GM12865 (cell line): ENCODE measurements at places on chromosomes 13 and 19.

DNA sequence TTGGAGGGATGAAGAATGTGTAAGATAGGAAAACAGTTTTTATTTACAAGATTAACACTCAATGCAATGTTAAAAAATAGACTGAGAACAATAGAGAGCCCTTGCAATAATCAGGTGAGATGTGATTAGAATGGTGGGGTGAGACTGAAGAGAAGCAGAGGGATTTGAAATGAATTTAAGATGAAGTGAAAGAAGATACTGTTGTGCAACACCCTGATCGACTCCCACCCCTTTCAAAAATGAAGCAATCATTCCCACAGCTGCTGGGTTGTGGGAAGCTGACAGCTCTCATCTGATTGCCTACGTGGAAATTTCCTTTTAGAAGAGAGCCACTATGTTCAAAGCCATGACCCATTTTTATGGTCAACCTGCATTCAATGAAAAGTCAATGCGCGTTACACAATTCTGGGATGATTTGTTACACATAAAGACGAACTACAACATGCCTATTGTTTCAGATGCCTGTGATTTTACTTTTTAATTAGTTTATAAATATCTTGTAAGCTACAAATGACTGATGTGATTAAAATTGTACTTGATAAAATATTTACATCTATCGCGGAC is 1374.8 kb downstream of the PCDH9 start:
- DNase-seq: no peak

DNA sequence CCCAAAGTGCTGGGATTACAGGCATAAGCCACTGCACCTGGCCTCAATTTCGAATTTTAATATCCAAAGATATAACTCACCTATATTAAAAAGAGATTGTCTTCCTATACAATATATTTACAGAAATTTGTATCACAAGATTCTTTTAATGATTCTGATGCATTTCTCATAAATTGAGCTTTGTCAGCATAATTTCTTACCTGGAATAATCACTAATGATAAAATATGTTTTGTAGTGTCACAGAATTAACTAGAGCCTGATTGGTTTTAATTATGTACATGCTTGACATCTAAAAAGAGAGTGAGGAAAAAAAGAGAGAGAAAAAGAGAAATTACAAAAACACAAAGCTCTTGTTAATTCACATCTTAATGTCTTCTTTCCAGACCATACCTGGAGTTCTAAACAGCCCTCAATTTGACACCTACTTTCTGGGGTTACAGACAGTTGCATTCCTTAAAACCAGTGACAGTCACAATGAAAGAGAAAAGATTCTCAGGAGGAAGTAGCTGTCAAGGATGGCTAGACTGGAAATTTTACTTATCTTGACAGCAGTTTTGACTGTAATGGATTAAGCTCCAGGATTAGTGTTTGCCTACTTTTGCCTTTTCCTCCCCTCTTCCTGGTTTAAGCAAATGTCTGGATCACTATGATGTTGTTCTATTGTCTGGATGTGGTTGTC is 214.4 kb downstream of the SPRY2 start:
- peak; percentile 3 for DNase-seq

DNA sequence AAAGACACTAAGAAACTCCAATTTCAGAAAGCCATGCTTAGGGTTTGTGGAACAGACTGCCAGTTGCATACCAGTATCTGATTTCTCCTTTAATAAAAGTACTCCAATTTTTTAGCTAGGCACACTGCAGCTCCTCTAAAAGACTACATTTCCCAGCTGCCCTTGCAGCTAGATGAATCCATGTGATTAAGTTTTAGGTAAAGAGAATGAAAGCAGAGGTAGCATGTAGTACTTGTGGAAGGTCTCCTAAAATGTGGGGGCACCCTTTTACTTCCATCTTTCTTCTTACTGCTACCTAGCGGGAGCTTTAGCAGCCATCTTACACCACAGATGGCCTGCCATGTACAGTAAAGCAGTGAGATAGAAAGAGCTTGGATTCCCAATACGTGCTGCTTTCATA is 33.0 kb upstream of the TSC22D1 start:
- DNase-seq: no peak

DNA sequence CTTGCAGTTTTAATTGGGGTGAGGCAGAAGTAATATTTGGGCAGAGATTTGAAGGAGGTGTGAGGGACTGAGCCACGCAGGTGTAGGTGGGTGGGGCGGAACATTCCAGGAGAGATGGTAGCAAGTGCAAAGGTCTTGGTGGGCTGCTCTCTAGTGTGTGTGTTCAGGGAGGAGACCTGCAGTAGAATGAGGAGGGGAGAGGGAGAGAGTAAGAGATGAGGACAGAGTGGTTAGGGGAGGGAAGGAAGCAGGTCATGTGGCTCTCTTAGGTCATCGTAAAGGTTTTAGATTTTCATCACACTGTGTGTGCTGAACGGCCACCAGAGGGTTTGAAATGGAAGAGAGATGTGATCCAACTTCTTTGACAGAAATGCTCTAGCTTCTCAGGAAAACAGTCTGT is 33.5 kb downstream of the WASF3 start:
- no peak for DNase-seq

DNA sequence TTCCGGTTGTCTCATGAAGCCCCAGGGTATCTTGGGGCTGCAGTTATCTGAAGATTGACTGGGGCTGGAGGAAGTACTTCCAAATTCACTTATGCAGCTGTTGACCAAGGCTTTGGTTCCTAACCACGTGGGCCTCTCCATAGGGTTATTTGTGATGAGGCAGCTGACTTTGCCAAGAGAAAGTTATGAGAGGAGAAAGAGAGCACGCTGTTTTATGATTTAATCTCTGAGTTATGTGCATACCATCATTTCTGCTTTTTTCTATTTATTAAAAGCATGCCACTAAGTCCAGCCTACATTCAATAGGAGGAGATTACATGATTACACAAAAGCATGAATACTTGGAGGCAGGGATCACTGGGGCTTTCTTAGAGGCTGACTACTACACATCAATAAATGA is 215.5 kb downstream of the NHLRC3 start:
- DNase-seq: no peak

- DNase-seq: no peak
These were observed 307 bp downstream of the JOSD2 start for GRCh38 chr19:50510700-50511068.

DNA sequence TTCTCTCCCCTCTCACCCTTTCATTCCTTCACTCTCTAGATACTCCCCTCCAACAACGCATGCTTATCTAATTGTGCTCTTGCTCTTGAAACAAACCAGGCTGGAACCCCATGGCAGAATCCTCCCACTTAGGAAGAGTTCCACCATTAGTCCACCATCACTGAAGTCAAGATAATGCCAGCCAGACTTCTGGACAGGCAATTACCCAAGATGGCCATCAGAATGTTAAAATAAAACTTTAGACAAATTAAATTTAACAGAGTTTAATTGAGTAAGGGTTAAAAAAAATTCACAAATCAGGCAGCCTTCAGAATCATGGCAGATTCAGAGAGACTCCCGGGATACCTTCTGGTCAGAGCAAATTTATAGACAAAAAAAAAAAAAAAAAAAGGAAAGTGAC is 221.5 kb downstream of the LHFPL6 start:
- DNase-seq: no peak

DNA sequence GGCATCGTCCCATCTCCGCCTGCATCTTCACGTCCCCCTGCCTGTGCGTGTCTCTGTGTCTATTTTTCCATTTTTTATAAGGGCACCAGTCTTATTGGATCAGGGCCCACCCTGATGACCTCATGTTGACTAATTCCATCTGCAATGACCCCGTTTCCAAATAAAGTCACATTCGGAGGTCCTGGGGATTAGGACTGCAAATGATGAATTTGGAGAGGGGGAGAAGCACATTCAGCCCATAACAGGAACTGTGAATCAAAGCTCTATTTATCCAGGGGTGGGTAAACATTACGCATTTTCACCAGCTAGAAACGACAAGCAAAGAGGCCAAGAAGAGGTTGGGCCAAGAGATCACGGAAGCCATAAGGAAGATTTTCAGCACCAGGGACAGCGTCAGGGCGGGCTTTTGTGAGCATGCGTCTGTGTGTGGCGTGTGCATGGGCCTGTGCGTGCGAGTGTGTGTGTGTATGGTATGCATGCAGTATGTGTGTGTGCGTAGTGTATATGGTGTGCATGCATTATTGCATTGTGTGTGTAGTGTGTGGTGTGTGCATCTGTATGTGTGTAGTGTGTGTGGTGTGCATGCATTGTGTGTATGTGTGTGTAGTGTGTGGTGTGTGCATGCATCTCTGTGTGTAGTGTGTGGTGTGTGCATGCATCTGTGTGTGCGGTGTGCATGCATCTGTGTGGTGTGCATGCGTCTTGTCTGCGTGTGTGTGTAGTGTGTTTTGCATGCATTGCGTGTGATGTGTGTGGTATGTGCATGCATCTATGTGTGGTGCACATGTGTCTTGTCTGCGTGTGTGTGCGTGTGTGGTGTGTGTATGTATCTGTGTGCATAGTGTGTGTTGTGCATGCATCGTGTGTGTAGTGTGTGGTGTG is 19.6 kb downstream of the CELF5 start:
- peak; percentile 52 for DNase-seq

DNA sequence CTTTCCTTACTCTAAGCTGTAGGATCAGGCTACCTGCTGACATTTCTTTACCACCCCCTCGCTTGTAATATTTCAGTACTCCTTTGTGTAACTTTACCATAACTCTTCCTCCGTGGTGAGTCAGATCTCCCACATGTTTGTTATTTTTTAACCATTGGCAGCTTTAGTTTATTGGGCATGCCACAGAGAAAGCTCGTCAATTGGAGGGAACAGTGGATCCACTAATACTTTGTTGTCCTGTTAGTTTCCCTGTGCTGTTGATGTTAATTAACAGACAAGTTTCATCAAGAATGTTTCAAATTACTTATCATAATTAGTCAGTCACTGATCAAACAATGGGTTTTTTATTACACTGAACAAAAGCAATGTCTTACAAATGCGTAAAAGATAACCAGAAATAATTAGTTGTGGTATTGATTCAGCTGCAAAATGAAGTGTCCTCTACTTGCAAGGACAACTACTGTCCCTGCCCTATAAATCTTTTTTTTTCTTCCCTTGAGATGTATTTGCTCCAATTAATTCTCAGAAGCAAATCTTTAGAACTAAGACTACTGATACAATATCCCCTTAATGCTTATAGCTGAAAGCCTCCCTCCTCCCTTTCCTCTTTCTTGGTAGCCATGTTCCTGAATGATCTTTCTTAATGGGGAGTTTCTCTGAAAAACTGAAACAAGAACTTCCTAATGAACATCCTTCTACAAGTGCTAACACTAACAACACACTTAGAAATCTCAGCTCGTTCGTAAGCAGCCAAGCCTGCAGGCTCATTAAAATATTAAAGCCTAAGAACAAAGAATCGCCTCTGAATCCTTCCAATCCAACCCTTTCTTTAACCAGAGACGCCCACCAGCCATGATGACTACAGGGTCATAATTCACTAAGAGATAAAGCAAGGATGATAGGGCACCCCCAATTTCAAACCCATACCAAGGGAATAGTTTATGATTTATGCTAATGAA is 22.2 kb downstream of the EFNB2 start:
- DNase-seq: no peak

- peak; percentile 87 for DNase-seq
These were observed 729 bp upstream of the ARID3A start for GRCh38 chr19:925087-925525.

DNA sequence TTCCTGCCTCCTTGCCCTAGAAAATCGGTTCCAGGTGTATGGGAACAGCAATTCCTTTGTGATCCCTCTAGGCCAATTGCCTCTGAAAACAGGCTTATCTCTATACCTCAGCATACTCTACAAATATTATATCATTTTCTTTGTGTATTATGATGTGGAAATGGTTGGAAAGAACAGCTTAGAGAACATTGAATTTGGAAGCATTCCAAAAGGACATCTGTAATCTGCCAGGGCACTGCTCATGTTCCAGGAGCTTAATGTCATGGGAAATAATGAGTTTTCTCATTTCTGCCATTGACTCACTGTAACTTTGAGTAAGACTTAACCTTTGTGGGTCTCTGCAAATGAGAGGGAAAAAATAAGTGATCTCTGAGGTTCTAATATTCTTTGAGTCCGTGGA is 147.3 kb downstream of the UFM1 start:
- DNase-seq: no peak

DNA sequence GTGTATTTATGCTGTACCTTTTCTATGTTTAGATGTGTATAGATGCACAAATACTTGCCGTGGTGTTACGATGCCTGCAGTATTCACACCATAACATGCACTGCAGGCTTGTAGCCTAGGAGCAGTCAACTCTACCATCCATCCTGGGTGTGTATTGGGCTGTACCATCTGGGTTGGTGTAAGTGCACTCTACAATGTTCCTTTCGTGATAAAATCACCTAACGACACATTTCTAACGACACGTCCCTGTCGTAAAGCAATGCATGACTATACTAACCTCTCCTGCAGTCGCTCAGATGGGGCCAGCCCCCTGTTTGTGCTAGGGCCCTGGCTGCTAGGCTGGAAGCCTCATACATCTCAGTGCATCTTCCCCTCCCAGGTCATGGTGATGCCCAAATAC is 18.4 kb downstream of the CD177 start:
- no peak for DNase-seq

DNA sequence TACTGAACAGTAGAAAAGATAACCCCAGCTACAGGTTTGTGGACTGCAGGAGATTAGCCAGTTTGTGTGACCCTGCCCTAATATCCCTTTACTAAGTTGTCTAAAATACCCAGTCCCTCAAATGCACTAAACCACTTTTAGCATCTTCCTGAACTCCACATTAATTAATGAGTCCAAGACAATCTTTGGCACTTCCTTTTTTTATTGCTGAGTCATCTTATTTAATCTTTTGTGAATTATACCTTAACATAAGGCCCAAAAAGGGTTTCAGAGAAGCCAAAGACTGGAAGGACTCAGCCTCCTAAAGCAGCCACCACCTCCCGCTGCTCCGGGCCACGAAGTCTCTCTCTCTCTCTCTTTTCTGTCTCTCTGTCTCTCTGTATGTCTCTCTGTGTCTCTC is 48.8 kb upstream of the PDCD5 start:
- no peak for DNase-seq

GRCh38 chr19:42288881-42289555 is 12.9 kb upstream of the PRR19 start:
- no peak for DNase-seq

DNA sequence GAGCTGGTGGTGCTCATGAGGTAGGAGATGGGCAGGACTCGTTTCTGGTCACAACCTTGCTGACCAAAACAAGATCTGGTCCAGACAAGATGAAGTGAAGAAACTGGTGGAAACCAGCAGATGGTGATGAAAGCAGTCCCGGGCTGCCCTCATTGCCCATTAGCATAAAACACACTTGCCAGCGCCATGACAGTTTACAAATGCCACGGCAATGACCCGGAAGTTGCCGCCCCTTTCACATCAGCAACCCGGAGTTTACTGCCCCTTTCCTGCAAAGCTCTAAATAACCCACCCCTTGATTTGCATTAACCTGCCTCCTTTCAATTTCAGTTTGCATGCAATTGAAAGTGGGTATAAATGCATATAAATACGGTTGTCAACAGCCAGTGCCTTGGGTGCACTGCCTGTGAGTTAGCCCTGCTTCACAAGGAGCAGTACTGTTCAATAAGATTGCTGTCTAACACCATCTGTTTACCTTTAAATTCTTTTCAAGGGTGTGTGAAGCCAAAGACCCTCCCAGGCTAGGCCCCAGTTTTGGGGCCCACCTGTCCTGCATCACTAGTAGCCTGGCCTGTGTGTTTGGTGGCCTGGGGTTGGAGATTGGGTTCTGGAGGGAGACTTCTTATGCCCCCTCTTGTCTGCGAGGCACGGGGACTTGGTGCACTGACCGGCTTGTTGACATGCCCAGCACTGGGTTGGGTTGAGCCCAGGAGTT is 38.8 kb downstream of the CHST8 start:
- DNase-seq: peak; percentile 40
